ENCODE measurements at places on chromosomes 7 and 10. TPM values are rescaled to one million over a fixed set of nuclear protein-coding genes. Genes with fewer than 3 reads are reported as not detected.
A peak's percentile ranks its signal among the peaks of the same experiment; 100 is the strongest.

- H3K4me3 ChIP-seq, result no peak overlapping the region
- H3K27ac ChIP-seq, result no peak overlapping the region
- no peaks in the 10 kb centered on the region for H3K27me3 ChIP-seq
- no peaks in the 10 kb centered on the region for H3K4me1 ChIP-seq
These were observed 292.4 kb downstream of the GATA3 start for GRCh38 chr10:8346861-8347260.

The CDNF gene
- not detected for total RNA-seq

The OR13A1 gene
- not detected for total RNA-seq

The HOXA11 gene
- total RNA-seq, result 5.2 TPM

The NME8 gene
- total RNA-seq, result not detected

GRCh38 chr7:84786073-84786472, 400.8 kb downstream of the SEMA3D start:
- no peak overlapping the region for H3K4me3 ChIP-seq
- H3K27me3 ChIP-seq, result no peaks in the 10 kb centered on the region

DNA sequence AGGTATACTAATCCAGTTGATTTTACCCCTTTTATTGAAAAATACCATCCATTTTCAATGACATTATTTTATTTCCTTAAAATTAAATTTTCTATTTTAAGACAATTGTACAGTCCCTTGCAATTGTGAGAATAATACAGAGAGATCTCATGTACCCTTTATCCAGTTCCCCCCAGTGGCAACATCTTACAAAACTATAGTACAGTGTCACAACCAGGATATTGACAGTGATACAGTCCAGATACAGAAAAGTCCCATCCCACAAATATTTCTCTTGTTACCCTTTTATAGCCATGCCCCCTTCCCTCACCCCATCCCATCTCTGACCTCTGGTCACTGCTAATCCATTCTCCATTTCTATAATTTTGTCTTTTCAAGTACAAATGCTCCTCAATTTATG, 18.5 kb downstream of the ELFN1 start:
- H3K36me3 ChIP-seq, result no peaks in the 10 kb centered on the region
- no peak overlapping the region for H3K27ac ChIP-seq
- DNase-seq, result no peak
- H3K27me3 ChIP-seq, result no peaks in the 10 kb centered on the region
- no peak overlapping the region for H3K4me3 ChIP-seq

- H3K27me3 ChIP-seq, result no peaks in the 10 kb centered on the region
- no peaks in the 10 kb centered on the region for H3K4me1 ChIP-seq
- no peaks in the 10 kb centered on the region for H3K36me3 ChIP-seq
- no peak for DNase-seq
These were observed 81.4 kb upstream of the GJD4 start for GRCh38 chr10:35523670-35524225.

The SPOCK2 gene
- 17.4 TPM for total RNA-seq

- H3K4me3 ChIP-seq, result no peak overlapping the region
- DNase-seq, result peak; percentile 76
- no peaks in the 10 kb centered on the region for H3K27me3 ChIP-seq
These were observed 15.4 kb upstream of the HIBADH start for GRCh38 chr7:27677912-27678612.

DNA sequence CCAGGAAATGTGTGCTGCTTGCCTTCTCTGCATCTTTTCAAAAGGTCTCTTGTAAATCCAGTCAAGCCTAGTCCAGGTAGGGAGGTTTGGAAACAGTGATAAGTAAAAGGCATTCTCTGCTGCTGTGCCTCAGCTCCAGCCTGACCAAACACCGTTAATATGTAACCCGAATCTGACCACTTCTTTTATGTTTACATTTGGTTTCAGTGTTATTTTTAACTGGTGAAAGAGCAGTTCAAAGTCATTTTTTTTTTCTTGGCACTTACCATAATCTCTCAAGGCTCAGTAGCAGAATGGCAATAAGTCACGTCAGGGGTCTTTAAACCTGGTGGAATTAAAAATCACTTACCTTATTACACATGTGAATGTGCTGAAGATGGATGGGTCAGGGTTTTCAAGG, 216.8 kb downstream of the PTEN start:
- H3K4me1 ChIP-seq, result peaks cover 57% of the 10 kb centered on the region
- peak overlapping the region; percentile 50 for H3K27ac ChIP-seq
- H3K4me3 ChIP-seq, result no peak overlapping the region
- H3K36me3 ChIP-seq, result no peaks in the 10 kb centered on the region
- no peaks in the 10 kb centered on the region for H3K27me3 ChIP-seq
- peak; percentile 82 for DNase-seq

DNA sequence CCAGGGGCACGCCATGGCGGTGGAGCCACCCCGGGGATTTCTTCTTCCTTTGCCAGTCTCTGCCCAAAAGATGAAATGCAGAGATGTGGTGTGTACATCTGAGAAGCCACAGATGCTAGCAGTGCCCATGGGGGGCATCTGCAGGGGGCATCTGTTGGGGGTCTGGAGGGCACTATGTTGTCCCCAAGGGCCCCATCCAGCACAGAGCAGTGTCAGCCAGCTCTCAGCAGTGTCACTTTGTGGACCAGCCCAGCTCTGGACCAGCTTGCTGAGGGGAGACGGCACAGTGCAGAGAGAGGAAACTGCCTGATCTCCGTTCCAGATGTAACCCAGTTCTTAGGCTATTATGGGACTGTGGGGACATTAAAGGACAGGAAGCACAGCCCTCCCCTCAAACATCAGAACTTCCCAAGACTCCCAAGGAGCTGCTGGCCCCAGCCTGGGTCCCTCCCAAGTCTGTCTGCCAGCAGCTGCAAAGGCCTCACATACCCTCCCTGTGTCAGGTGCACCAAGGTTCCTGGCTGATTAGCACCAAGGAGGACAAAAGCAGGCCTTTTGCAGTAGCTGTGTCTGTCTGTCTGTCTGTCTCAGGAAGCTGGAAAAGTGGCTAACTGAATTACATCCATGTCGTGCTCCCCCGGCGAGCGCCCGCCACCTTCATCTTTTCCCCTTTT, 536.5 kb downstream of the PTPRN2 start:
- no peaks in the 10 kb centered on the region for H3K4me1 ChIP-seq
- no peak overlapping the region for H3K27ac ChIP-seq
- H3K4me3 ChIP-seq, result no peak overlapping the region
- H3K27me3 ChIP-seq, result no peaks in the 10 kb centered on the region

DNA sequence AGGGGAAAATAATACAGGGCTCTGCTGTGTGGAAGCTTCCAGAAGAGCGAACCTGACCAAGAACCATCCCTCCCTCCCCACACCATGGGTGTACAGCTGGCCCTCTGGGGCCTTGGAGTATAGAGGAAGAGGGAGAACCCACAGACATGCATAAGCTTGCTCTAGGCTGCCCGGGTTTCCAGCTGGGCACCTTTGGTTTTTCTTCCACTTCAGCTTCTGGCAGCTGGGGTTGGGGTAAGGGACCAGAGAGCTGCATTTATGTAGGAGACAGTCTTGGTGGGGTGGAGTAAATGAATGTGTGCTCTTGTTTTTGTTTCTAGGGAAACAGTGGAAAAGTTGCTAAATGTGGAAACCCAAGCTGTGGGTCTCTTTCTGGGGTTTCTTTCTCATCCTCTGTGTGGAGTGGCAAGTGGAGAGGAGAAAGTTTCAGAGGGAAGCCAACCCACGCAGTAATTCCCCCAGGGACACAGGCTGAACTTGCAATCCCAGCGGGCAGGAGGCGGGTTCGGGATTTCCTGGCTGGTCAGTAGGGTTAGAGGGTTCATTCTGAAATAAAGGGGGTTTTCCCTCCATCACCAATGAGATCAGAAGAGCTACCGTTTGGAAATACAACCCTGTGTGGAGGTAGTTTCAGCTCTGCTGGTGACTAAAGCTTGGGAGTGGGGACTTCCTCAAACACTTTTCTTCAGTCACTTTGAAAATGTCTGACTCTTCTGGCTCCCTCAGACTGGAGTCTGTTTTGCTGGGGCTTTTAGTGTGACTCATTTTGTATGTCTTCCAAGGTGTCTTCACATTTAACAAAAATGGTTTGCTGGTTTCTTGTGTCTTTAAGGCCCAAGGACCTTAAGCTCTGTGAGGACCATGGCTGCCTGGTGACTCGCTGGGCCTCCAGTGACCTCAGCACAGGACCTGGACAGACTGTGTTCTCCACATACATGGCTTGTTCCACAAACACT, 22.2 kb upstream of the SRGN start:
- H3K36me3 ChIP-seq, result no peaks in the 10 kb centered on the region
- no peak overlapping the region for H3K4me3 ChIP-seq
- no peaks in the 10 kb centered on the region for H3K27me3 ChIP-seq
- H3K4me1 ChIP-seq, result peaks cover 10% of the 10 kb centered on the region
- DNase-seq, result no peak
- H3K27ac ChIP-seq, result peak overlapping the region; percentile 63

DNA sequence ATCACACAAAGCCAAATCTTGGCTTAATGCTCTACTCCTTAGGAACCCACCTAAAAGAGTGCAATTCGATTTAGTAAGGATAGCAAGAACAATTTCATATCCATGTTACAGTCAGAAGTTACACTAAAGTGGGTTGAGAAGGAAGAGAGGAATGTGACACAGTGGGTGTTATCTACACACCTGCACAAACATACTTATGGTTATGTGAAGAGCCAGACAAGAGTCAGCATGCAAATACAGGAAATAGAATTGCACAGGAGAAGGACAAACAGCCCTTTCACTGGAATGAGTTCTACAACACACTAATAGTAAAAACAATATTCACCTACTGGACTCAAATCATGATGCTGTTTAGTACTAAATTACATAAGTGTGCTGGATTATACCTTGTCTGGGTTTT, 262.8 kb downstream of the DGKB start:
- H3K36me3 ChIP-seq, result no peaks in the 10 kb centered on the region
- peaks cover 7% of the 10 kb centered on the region for H3K4me1 ChIP-seq
- DNase-seq, result no peak
- no peak overlapping the region for H3K4me3 ChIP-seq
- H3K27me3 ChIP-seq, result no peaks in the 10 kb centered on the region
- H3K27ac ChIP-seq, result no peak overlapping the region

- H3K36me3 ChIP-seq, result no peaks in the 10 kb centered on the region
- no peak for DNase-seq
These were observed 132.7 kb upstream of the RHOBTB1 start for GRCh38 chr10:61076572-61077114.

The GPAM gene
- total RNA-seq, result 14.0 TPM

DNA sequence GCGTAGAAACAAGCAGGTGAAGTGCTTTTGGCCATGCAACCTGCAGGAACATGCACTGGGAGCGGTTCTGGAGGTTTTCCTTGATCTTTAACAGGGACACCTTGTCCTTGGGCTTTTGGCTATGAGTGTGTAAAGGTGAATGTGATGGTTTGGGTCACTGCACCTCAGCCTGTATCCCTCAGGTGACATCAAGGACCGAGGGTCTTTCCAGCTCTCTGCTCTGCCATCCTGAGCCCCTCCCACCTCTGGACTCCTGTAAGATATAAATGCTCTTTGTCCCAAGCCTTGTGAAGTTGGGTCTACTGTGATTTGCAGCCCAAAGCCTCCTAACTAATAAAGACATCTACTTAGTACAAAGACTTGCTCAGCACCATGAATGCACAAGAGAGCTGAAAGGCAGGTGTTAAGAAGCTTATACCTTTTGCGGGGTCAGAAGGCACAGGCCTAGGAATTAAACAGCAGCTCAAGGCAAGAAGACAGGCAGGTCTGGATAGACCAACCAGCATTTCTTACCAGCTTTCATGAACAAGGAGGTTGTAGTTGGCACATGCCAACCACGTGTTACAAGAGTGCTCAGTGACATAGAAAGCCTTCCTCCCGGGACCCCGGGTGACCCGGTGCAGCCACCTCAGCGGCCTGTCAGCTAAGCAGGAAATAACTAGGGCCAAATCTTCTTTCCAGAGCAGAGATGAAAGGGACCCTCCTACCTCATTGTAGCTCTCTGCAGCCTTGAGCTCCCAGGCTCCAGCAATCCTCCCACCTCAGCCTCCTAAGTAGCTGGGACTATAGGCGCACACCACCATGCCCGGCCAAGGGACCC, 89.9 kb downstream of the CARD11 start:
- no peak for DNase-seq
- peaks cover 8% of the 10 kb centered on the region for H3K27me3 ChIP-seq
- no peaks in the 10 kb centered on the region for H3K36me3 ChIP-seq

- H3K36me3 ChIP-seq, result peaks cover 52% of the 10 kb centered on the region
- peak; percentile 26 for DNase-seq
- H3K4me3 ChIP-seq, result no peak overlapping the region
- H3K4me1 ChIP-seq, result no peaks in the 10 kb centered on the region
- no peaks in the 10 kb centered on the region for H3K27me3 ChIP-seq
These were observed 47.4 kb downstream of the ORC5 start for GRCh38 chr7:104160375-104160774.

GRCh38 chr10:60149003-60149402, 240.7 kb downstream of the ANK3 start:
- no peaks in the 10 kb centered on the region for H3K36me3 ChIP-seq
- no peaks in the 10 kb centered on the region for H3K27me3 ChIP-seq
- H3K4me3 ChIP-seq, result no peak overlapping the region
- no peaks in the 10 kb centered on the region for H3K4me1 ChIP-seq
- H3K27ac ChIP-seq, result no peak overlapping the region

GRCh38 chr10:9957351-9957750, 1060.3 kb upstream of the CELF2 start:
- no peaks in the 10 kb centered on the region for H3K36me3 ChIP-seq
- no peaks in the 10 kb centered on the region for H3K27me3 ChIP-seq
- DNase-seq, result no peak
- H3K4me1 ChIP-seq, result no peaks in the 10 kb centered on the region
- no peak overlapping the region for H3K4me3 ChIP-seq

DNA sequence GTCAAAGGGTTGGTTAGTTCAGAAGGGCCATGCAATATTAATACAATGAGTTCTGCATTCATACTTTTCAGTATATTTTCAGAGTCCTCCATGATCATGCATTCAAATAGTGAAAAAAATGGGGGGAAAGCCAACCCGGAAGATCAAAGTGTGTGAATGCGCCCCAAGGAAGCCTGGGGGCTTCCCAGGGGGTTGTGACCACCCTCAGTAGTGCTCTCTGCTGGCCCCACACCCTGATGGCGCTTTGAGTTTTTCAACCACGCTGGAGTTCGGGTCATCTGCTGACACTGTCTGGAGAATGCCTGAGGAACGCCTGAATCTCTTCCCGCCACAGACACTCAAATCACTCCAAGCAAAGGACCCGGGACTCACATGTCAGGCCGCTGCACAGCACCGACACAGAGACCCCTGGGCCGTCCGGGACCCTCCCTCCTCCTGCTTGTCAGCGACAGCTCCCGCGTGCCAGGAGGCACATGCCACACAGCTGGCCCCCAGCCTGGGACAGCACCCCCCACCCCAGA, 1.0 kb downstream of the TNS3 start:
- peaks cover 16% of the 10 kb centered on the region for H3K27me3 ChIP-seq
- peak overlapping the region; percentile 81 for H3K4me3 ChIP-seq
- peak overlapping the region; percentile 95 for H3K27ac ChIP-seq

DNA sequence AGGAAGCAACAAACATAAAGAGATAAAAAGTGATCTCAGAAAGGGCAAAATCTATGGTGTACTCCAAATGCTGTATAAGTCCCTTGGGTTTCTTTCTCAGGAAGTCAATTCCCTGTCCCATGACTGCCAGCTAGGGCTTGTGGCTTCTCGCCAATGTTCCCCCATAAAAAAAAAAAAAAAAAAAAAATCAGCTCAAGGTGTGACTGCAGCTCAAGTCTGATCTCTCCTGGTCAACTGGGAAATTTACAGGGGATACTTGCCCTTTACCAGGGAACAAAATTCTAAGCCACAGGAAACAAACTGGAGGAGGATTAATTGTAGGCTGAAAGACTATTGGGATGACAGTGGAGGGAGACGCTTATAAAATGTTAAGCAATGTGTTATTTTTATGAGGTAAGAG, 76.0 kb downstream of the PCGF5 start:
- H3K36me3 ChIP-seq, result no peaks in the 10 kb centered on the region
- peak; percentile 34 for DNase-seq

The BAMBI gene
- not detected for total RNA-seq

Measured in stomach (tissue), 19 donors.